T-cell (primary cell): ENCODE measurements at places on chromosomes 1 and 21.
A peak's percentile ranks its signal among the peaks of the same experiment; 100 is the strongest.

DNA sequence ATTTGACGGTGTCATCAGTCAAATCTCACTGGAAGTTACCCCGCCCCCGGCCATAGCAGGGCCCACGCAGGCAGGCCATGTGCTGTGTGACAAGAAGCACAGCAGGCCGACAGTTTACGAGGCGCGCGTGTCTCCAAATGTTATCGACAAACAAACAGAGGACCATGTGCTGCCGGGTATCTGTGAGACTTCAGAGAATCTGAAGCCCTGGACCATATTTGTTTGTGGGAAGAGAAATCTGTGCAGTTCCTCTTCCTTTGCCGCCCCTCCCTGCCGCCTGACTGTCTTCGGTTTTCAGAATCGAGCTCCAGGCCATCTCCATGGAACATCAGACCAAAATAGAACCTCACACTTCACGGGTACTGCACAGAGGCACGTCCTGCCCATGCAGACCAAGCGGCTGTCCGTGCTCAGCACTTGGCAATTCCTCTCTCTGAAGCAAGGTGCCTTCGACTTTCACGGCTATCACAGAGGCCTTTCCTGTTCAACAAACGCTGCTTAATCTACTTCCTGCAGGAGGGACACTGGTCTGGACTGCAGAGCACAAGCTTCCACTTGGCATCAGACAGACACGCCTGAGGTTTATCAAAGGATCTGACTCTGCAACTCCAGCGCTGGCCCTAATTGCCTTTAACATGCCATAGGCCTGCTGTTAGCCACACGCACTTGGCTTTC, 135.7 kb upstream of the KRTAP19-8 start:
- DNase-seq = peak; percentile 29

DNA sequence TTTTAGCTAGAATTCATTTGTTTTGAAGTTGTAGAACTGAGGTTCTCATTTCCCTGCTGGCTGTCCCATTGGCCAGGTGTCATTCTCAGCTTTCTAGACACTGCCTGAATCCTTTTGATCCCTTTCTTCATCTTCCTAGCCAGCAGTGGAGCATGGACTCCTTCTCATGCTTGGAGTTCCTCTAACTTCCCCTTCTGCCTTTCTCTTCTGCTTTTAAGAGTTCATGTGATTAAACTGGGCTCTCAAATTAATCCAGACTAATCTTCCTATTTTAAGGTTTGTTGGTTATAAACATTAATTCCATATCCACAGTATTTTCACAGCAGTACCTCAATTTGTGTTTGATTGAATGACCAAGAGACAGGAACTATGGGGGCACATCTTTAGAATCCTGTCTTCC, 52.3 kb downstream of the ADAMTS5 start:
- DNase-seq = no peak

DNA sequence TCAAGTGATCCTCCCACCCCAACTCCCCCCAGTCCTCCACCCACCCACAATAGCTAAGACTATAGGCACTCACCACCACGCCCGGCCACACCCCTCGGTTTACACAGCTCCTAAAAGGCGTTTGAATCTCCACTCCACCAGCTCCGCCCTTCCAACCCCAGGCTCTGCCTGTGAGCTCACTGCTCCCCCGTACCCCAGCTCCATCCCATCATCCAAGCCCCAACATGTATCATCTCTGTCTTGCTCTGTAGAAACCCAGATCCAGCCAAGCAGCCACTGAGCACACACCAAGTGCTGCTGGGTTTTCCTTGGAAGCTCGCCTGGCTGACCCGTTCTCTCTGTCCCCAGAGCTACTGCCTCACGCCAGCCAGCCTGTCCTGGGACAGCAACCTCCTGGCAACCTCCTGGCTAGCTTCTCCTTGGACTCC, 12.0 kb upstream of the S100A2 start:
- DNase-seq = no peak

DNA sequence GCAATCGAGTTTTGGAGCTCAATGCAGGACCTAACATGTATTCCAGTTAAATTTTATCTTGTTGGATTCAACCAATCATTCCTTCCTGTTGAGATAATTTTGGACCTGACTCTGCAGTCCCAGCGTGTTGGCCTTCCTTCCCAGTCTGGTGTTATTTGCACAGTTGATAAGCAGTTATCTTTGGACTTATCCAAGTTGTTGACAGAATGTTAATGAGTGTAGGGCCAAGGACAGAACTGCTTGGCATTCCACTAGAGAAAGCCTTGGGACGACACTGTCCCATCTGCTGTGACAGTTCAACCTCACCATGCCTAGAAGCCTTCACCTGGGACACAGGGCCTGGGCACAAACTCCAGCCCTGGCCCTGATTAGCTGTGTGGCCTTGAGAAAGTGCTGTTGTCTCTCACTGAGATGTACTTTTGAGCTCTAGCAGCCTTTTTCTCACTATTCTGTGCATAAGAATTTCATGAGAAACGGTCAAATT, 104.1 kb upstream of the SLC25A33 start:
- DNase-seq = no peak

DNA sequence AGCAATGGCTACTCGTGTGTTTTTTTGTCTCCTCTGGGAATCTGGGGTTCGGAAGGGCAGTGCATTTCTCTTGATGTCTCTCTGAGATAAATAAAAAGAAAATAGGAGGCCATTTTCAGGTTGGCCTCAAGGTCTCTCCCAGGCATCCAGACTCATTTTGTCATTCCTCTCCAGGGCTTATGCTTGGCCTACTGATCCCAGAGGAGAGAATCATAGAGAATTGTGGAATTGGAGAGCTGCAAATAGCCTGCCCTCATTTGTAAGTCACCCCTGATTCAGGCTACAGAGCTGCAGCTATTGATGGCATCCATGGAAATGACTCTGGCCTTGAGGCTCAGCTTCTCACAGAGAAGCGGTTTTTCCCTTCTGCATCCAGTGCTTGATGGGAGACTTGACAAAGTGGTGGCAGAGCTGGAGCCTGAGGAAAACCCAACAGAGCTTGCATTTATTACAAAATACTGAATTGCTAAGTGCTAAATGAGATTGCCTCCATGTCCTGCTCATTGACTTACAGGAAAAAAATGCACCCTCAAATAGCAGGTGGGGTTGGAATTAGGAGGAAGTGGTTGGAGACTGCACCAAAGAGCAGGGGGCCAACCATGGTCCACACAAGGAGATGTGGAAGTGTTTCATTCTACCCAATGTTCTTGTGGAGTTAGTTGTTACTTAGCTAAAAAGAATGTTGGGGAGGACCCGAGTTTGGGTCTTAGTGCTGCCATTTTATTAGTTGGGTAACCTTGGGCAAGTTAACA, 140.4 kb downstream of the S1PR1 start:
- no peak for DNase-seq
